ENCODE measurements at places on chromosomes 4 and X.

DNA sequence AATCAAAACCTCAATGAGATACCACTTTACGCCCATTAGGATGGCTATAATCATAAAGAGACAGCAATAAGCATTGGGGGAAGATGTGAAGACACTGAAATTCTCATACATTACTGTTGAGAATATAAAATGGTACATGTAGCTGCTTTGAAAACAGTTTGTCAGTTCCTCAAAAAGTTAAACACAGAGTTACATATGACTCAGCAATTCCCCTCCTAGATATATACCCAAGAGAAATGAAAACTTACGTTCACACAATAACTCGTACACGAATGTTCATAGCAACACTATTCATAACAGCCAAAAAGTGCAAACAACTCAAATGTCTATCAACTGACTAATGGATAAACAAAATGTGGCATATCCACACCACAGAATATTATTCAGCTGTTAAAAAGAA lies 36.6 kb downstream of the PHF8 start:
- no peak for DNase-seq

DNA sequence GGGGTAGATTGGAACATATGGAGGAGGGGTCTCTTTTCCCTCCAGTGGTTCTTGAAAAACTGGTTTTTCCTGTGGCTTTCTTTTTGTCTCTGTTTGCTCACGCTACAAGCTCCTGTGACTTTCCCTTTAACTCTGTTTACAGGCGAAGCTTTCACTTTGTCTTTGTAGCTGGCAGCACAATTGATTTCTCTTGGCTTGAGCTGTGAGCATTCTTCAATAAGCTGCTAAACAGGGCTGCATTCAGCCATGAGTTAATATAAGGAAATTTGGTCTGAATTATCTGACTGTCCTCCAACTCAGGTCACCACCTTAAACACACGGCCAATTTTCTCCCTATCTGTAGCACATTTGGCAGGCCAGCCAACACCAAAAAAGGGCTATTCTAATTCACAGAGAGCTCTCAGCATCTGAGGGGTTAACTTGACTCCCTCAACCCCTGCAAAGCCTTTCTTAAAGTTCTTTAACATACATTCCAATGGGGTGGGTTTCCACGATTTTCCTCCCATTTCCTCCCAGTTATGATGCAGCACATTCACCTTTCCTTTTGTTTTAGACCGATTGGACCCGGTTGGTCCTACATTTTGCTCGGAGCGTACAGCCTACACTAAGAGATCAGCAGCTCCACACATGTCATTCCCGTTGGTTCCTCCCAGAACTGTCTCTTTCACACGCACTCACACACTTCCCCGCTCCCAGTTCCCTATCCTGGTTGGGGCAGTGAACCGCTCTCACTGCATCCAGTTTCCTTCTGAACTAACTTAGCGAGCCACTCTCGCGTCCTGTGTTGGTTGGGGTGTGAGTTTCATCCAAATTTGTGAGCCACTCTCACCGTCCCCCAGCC lies 45.4 kb downstream of the UGT2A3 start:
- DNase-seq, result no peak

- DNase-seq, result no peak
These were observed 46.0 kb downstream of the SEPSECS start for GRCh38 chr4:25113915-25114904.

DNA sequence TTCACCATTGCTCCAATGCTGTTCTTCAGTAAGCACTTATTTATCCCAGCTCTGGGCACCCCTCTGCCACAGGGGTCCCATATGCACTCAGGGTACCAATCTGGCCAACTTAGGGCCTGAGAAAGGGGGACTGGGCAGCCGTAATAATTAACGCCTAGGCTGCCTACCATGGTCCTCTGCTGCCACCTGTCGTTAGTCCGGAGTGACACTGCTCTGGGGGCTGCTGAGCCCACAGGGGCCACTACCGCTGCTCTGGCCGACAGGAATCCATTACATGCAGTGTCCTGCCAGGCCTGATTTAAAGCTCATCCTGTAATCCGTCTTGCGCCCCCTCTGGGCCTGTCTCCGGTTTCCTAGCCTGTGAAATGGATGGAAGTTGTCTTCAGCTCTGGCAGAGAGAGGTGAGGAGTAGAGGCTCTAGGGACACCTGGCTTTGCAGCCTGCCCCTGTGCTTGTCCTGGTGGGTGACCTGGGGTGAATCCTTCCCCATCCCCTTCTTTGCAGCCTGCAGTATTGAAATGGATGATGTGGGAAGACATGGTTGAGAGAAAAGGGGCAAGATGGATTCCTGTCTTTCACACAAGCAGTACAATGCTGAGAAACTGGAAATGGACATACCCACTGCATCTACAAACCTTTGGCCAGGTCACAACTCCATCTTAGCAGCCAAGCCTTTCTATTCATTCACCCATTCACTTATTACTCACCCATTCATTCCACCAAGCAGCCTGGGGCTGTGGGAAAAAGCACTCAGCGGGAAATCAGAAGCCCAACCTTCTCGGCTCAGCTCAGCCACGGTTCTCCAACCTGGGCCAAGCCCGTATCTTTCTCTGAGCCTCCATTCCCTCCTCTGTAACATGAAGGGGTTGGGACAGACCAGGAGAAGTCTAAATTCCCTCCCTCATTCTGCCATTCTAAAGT lies 116.3 kb upstream of the NALF2 start:
- no peak for DNase-seq

GRCh38 chr4:23369331-23369730 lies 520.5 kb downstream of the PPARGC1A start:
- DNase-seq, result no peak

DNA sequence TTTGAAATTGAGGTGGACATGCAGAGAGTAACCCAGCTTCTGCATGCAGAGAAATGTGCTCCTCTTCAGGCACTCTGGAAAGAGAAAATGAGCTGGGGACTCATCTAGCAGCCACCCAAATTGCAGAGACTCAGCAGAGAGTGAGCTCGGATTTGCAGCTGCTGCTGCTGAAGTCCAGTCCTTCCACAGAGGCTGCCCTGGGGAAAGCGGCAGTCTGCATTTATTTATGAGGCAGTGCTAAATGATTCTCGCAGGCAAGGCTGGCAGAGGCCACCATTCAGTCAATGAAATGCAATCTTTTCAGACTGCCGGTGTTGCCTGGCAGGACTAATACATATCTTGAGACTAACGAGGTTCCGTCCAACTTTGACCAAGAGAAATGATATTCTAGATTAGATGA lies 404.8 kb downstream of the NLGN4X start:
- DNase-seq, result no peak

GRCh38 chr4:186755550-186756519 lies 32.2 kb upstream of the FAT1 start:
- no peak for DNase-seq

Data from SK-N-MC (cell line).